Tibial artery (tissue), 4 donors: ENCODE measurements at places on chromosomes 12 and 14.
A peak's percentile ranks its signal among the peaks of the same experiment; 100 is the strongest.

DNA sequence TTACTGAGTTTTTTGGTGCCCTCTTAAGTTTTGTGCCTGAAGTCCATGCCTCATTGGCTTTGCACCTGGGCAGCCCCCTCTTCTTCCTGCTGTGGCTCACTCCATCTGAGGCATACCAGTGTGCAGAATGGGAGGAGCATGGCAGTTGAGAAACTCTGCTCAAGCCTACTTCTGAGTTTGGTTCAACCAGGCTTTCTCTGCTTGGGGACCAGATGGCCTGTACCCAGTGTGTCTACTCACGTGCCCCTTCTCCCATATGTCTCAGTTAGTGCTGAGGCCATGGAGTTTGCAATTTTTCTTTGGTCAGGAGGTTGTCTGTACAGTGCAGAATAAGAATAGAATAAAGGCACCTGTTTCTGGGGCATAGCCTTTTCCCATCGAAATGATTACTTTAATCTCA, 383.3 kb upstream of the DDHD1 start:
- DNase-seq = no peak

DNA sequence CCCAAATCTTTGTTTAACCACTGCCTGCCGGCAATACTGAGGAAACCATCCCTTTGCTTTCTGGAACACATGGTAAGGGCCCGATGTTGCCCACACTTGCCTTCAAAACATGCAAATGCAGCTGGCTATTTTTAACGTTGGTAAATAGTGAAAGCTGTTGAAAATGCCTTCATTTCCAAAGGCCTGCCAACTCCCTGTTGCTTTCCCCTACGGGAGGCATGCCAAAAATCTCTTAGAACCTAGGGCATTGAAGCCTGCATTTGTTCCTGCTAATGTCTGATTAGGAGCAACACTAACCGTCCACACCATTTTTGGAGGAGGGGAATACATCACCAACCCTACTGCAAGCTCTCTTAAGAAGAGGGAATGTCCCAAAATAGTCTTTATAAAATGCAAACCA, 152.6 kb upstream of the NOS1 start:
- DNase-seq = no peak

- no peak for DNase-seq
Measured at GRCh38 chr14:87491816-87492215, 501.2 kb downstream of the GALC start.

GRCh38 chr14:100288382-100289185, 17.7 kb downstream of the SLC25A29 start:
- no peak for DNase-seq

DNA sequence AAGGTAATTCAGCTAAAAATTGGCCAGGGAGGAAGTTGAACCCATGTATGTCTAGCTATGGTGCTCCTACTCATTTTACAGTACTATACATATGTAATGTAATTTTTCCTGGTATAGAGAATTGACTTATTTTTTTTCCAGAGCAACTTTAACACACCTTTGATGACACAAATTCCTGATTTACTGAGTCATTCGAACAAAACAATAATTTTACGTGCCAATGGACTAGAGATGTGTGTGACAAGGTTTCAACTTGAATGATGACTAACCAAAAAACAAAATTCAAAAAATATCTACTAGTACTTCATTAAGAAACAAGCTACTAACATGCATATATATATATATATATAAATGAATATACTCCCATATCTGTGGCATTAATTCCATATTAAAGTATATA, 180.5 kb downstream of the KITLG start:
- DNase-seq = no peak

DNA sequence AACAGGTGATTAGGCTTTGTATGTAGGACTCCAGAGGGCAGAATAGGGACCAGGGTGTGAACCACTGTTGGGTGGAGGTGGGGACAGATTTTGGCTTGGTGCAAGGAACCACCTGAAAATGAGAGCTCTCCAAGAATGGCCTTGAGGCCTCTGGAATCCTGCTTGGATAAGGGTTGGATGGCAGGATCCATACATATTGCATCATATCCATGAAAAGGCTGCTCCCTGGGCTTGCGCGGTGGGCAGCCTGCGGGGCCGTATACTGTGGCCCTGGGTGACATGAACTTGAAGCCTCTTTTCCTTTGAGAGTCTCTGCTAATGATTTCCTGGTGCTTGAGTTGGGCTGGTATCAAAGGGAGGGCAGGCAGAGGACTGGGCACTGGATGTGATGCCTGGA, 1.3 kb upstream of the SLC10A1 start:
- no peak for DNase-seq

GRCh38 chr14:67673451-67673850, 981 bp downstream of the VTI1B start:
- no peak for DNase-seq

GRCh38 chr12:114841557-114842251, 157.7 kb upstream of the TBX3 start:
- DNase-seq = no peak

DNA sequence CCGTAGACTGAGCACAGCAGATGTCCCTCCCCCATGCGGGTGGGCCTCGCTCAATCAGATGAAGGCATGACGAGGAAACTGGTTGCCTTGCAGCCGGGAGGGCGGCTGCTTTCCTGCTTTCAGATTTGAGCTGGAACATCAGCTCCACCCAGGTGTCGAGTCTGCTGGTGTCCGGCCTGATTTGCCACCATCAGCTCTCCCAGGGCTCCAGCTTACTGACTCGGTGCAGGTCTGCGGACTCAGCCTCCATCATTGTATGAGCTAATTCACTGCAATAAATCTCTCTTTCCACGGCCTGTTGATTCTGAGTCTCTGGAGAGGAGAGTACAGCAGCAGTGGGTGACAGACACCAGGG, 156.2 kb downstream of the KIF26A start:
- peak; percentile 9 for DNase-seq

- no peak for DNase-seq
Measured at GRCh38 chr14:80323038-80323665, 111.8 kb upstream of the DIO2 start.

DNA sequence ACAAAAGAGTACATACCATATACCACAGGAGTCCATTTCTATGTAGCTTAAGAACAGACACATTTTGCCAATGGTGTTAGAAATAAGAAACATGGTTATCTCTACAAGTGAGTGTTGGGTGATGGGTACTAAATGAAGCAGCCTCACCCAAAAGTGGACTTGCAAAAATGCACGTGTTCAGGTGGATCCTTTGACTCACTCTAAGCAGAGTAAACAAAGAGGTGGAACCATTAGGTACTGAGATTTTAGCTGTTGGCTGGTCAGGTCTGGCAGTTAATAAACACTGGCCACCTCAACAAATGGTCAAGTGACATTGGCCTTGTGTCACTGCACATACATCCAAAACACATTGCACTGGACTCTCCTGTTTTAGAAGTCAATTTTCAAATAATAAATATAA, 27.6 kb downstream of the EVL start:
- no peak for DNase-seq

GRCh38 chr12:8562310-8562709, 21.6 kb upstream of the CLEC4E start:
- no peak for DNase-seq
